Osteoblast (primary cell): ENCODE measurements at places on chromosomes 2 and 18.
A peak's percentile ranks its signal among the peaks of the same experiment; 100 is the strongest.

- no peak for DNase-seq
Observed at GRCh38 chr18:57353137-57353939, 981 bp downstream of the ST8SIA3 start.

DNA sequence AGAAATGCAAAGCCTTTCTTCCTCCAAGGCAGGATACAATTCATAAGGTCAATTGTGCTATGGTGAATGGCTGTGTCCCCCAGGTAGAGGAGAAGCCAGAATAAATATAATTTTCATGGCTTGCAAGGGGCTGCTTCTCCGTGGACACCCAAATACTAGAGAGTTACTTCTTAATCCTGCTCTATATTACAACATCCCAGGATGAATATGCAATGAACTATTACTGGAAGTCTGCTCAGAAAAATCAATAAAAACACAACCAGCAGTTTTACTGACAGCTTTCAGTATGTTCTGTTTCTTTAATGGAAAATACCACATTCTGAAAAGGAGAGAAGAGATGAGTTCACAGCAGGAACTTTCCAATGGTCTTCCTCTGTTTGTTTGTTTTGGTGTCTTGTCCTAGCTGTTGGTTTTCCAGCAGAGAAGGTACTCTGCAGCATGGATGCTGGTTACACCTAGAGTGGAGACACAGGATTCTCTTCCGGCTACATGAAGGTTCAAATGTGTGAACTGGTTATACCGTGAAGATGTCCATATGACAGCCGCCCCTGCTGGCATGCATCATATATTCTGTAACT is 213.0 kb downstream of the PID1 start:
- DNase-seq, result no peak

DNA sequence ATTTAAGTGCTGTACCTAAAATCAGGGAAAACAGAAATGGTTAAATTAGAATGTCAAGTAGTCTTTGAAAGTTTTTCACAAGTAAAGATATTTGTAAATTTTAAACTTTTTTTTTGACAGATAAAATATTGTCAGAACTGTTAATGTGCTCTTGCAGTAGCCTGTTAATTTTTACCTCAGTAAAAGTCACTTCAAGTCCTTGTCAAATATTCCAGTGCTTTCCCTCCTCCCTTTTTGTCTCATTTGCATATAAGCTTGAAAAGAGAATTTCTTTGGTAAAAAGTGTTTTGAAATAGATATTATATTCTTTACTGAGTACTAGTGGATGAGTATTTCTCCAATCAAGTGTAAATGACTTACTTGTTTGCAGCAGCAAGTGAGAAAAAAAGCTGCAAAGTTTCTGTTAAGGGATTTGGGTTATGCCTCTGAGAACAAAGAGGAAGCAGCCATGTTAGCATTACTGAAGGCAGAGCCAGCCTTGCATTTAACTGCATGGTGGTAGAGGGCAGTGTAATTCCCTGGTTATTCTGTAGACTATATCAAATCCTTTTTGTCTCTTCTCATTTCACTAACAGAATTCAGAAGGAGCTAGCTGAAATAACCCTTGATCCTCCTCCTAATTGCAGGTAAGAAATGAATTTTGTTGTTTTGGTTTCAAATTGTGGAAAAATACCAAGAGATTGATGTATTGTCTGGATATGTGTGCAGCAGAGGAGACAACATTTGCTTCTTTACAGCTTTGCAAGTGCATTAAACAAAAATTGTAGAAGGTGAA is 3.2 kb downstream of the UBE2E3 start:
- peak; percentile 80 for DNase-seq

- DNase-seq, result no peak
Observed at GRCh38 chr2:71992036-71992435, 155.6 kb downstream of the CYP26B1 start.

GRCh38 chr2:127530245-127531140 is 4.2 kb upstream of the IWS1 start:
- no peak for DNase-seq

- DNase-seq, result no peak
Observed at GRCh38 chr18:22471546-22472131, 53.9 kb upstream of the CTAGE1 start.

DNA sequence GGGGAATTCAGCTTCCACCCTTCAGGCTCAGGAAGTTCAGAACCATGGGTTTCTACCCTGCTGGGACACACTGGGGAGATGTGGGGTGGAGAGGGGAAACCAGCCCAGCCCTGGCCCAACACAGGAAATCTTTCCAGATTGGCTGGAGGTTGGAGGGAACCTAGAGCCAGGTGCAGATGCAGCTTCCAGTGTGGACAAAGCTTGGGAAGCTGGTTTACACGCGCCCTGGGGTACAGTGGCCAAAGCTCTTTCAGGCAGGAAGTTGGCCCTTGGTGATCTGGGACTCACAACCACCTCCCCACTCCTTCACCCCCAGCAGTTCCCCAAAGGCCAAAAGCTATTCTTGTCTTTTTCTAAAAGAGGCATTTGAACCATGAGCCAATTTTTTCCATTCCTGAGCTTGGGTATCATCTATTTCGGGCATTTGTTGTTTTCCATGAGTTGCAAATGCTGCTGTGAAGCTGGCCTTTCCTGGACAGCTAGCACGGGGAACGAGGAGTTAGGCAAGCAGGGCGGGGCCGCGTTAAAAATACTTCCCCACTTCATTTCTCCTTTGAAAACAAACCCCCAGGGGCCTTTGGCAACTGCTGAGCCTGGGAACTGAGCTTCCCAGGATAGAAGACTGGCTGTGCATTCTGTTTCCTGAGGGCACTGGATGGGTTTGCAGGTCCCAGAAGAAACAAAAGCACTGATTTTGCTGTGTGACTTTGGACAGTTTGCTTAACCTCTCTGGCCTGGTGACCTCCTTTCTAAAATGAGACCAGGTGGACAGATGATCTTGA is 3.1 kb upstream of the ARID5A start:
- peak; percentile 98 for DNase-seq

DNA sequence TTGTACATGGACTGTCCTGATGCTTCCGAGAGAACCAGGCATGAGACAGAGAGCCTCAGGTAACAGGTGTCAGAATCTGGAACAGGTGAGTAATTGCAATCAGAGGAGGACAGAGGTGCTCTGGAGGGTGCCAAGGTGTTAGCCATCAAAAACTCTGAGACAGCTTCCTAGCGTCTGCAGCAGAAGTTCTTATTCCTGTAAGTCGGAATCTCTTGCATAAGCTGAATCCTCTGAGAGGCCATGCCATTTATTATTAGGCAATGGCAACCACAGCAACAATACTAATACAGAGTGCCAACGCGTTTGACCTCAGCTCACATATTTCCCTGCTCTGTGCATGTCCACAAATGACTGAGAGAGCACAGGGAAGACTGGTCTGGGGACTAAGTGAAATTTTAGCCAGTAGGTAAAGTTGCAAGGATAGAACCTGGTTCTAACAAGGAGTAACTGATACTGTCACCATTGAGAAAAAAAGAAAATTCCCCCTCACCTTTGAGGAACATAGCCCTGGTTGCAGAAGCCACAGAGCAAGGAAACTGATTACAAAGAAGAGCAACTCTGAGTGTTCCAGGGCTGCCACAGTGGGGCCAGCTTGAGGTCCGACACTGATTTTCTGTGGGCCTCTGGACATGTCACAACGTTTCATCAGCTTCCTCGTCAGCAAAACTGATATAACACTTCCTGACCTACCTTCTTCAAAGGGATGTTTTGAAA is 55.1 kb upstream of the ACSL3 start:
- no peak for DNase-seq

DNA sequence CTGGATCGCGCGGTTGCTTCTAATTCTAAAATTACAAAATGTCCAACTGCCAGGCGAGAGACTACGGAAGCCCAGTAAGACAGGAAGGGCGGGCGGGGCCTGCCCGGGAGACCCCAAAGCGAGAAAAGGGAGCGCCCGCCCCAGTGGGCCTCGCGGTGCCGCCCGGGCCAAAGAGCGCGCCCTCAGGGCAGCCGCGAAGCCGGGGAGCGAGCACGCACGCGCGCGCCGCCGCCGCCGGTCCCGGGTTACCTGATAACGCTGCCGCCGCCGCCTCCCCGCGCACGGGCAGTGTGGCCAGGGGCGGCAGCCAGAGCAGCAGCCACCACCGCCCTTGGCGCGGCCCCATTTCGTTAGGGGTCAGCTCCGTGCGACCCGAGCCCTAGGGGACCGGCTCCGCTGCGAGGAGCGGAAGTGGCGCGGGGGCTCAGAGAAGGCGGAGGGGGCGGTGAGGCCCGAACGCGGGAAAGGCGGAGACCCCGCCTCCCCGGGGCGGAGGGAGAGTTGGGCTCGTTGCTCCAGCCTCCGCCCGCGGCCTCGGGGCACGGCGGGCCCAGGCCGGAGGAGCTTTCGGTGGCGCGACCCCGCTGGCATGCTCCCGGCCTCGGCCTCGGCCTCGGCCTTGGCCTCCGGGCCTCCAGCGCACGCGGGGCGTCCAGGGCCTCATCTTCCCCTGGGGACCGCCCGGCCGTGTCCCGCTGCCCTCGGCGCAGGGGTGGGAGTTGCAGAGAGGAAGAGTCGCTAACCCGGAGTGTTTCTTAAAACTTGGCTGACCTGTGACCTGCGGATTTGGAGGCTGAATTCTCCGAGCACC is at the start of gene NEMP2:
Gene NEMP2, minus strand, starts transcription at position 413 of the 811 bp plus-strand sequence. Its CDS starts 67 bp downstream, at position 346.
- DNase-seq, result peak; percentile 94

- peak; percentile 61 for DNase-seq
Observed at GRCh38 chr2:238154570-238154969, 4.2 kb upstream of the ERFE start.

GRCh38 chr2:224958462-224958857 is 83.8 kb downstream of the DOCK10 start:
- DNase-seq, result peak; percentile 77

GRCh38 chr18:76922107-76922506 is 99.8 kb downstream of the ZNF236 start:
- peak; percentile 85 for DNase-seq

- no peak for DNase-seq
Observed at GRCh38 chr2:204059016-204059415, 122.5 kb downstream of the ICOS start.

GRCh38 chr2:26162963-26163362 is 9.9 kb upstream of the GAREM2 start:
- DNase-seq, result no peak

GRCh38 chr2:38947241-38948239 is 57.9 kb downstream of the ARHGEF33 start:
- no peak for DNase-seq

- no peak for DNase-seq
Observed at GRCh38 chr2:73374269-73374668, 11.4 kb upstream of the ALMS1 start.

- no peak for DNase-seq
Observed at GRCh38 chr18:55337138-55337537, 250.9 kb downstream of the TCF4 start.

DNA sequence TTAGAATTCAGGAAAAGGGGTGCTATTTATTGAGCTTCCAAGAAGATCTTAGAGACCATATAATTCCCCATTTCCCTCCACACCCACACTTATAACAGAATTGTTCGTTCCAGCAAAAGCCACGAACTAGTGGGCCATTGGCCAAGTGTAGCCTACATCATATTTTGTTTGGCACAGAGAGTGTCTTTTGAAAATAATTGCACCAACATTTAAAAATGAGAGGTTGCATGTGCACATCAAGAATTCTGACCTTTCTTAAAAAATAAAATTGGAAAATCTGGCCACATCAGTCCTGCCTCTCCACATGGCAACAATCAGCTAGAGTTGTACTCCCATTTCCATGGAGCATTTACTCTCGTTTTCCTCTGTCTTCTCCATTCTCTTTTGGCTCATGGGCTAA is 655.5 kb upstream of the FANCL start:
- DNase-seq, result no peak

DNA sequence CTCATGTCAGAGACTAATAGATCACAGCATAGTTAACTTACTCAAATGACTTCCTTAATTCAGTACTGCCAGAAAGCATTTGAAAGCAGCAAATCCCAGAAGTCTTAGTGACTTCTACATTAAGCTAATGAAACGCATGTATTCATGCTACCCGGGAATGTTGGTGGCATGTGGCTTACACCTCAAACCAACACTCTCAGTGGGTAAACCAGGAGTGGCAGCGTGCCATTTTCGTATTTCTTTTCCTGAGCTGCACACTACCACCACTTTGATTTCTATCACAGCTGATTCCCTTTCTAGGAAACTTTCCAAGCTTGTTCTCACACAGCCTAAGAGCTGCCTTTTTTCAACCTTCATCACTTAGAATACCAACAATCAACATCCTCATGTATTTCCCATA is 646.6 kb downstream of the NRXN1 start:
- no peak for DNase-seq

GRCh38 chr2:57516698-57517340 is 529.8 kb upstream of the VRK2 start:
- peak; percentile 23 for DNase-seq

DNA sequence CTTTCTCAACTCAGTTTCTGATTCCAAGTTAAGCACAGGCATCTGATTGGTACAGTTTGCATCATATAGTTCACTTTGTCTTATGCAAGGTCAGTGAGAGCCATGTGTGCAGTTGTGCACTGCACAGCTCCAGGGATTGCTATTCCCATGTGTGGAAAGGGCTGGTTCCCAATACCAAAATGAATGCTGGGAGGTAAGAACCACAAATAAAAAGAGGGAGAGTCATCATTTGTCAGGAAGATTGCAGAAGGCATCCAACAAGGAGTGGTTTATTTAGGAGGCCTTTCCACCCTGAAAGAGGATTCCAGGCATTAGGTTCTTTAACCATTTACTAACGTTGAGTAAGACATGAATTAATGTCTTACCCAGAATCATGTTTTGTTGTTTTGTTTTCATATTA is 141.2 kb upstream of the ST6GAL2 start:
- no peak for DNase-seq

- DNase-seq, result peak; percentile 45
Observed at GRCh38 chr18:25230658-25231326, 121.2 kb downstream of the ZNF521 start.
